ENCODE measurements at places on chromosomes 2 and 18.

GRCh38 chr2:173298536-173299097 lies 56.1 kb upstream of the CDCA7 start:
- DNase-seq, result no peak

DNA sequence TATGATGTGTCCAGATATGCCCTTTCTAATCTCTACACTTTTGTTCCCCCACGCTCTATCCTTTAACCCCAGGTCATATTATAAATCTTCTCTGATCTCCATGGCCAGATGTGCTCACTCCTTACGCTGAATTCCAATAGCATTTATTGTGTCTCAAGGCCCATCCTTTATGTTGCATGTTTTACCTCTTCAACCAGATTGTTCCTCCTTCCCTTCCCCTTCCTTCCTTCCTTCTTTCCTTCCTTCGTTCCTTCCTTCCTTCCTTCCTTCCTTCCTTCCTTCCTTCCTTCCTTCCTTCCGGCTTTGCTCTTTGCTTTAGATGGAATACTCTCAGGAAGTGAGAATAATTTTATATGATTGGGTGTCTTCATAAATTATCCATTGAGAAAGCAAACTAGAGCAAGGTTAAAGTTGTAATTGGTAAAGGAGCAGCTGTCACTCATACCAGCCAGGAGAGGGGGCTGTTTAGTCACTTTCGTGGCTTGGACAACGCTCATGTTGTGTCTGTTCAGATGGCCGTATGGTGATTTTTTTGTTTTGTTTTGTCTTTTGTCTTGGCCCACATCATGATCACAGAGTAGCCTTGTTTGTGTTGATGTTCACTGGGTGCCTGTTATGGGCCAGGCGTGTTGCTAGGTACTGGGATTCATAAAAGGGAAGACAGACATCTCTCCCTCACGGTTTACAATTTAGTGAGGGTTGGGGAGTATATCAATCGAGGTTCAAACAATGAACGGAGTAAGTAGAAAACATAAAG lies 68.0 kb downstream of the DAW1 start:
- peak; percentile 31 for DNase-seq

GRCh38 chr2:84908948-84909713 lies 3.7 kb downstream of the TMSB10 start:
- no peak for DNase-seq

DNA sequence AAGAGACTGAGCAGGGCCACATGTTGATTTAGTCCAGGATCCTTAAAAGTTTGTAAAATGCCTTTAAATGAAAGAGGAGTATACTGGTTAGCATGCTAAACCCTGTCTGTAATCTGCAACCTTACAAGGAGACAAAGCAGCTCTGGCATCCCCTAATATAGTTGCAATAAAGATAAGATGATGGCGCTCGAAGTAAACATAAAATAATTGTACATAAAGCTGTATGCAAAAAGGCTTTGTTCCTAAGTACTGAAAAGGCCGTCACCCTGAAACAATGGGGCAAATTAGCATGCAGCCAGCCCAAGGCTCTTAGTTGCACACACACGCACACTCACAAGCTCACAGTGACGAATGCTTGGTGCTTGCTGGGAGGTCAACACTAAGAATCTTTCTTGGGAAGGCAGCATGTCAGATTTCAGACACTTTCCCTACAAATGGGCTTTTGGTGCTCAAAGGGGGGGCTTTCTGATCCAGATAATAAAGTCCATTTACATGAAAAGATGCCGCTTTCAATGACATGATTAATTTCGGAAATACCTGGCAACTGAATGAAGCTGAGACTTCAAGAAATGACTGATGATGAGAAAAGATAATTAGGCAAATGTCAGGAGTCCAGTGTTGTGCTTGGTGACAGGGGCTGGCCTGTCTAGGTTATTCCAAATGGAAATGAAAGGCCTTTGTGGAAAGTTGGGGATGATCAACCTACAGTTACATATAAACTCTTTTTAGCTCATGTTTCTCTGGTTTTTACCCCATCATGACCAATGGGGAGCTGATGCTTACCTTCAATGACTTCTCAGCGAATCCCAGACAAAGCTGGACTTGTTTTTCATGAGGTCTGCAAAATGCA lies 370.3 kb downstream of the MEIS1 start:
- DNase-seq, result no peak

- peak; percentile 68 for DNase-seq
Observed at GRCh38 chr2:6073191-6074088, 381.3 kb downstream of the SOX11 start.

- DNase-seq, result no peak
Observed at GRCh38 chr2:33317369-33318007, 159.0 kb upstream of the RASGRP3 start.

GRCh38 chr2:176446718-176447414 lies 177.6 kb downstream of the MTX2 start:
- DNase-seq, result no peak

- DNase-seq, result no peak
Observed at GRCh38 chr2:62814123-62814522, 108.6 kb downstream of the EHBP1 start.

DNA sequence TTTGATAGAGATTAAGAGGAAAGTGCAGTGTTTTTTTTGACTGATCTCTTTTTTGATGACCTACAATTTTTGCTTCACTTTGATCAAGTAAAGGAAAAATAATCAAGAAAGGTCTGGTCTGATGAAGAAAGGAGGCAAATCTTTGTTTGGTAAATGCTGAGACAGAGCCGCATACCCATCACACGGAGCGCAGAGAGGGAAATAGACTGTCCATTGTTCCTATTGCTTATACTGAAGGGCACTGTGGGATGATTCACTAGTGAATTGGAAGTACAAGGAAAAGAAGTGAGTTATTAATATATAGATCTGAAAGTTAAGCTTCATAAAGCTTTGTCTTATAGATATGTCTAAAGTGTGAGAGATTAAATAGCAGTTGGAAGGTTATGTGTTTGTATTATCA lies 455.1 kb downstream of the PLCL1 start:
- no peak for DNase-seq

GRCh38 chr2:46966576-46966975 lies 51.0 kb upstream of the MCFD2 start:
- DNase-seq, result no peak

DNA sequence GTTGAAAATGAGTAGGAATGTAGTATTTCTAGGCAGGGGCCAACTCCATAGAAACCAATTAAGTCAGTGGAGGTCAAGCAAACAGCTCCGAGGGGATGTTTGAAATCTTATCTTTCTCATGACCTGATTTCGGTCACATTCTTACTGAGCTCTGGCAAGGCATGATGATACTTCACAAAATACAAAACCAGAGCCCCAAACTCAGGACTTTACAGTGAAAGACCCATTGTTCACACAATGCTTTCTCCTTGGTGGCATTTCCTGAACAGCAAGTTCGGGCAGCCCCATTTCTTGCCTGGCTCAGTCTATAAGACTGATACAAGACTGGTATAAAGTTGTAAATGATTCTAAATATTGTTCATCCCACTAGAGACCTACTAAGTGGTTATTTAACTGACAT lies 53.3 kb downstream of the LAMA1 start:
- DNase-seq, result no peak

DNA sequence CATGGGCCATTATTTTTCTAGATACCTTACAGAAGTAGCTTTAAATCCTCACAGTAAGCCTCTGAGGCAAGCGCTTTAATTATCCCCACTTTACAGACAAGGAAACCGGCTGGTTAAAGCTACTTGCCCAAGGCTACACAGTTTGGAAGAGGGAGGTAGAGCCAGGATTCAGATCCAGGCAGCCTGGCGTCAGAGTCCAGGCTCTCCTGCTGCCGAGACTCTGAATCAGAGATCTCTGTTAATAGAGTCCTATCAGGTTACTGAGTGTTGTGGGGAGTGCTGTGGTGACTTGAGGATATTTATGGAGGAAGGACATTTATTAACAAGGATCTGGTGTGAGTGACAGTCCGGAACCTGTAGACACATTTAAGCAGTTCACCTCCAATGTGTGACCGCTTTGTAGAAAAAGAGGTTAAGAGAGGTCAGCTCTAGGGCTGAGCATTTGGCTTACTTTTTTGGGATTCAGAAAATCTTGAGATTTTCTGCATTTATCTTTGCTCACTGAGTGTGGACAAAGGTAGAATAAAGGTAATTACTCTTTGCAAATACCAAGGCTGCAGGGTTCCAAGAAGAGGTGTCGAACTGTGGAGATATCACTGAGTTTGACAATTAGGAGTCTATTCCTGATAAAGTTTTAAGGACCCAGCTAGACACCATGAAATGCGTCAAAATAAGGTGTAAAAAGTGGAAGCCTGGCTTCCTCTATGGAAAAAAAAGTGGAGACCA lies 1.6 kb upstream of the CEP192 start:
- DNase-seq, result no peak

DNA sequence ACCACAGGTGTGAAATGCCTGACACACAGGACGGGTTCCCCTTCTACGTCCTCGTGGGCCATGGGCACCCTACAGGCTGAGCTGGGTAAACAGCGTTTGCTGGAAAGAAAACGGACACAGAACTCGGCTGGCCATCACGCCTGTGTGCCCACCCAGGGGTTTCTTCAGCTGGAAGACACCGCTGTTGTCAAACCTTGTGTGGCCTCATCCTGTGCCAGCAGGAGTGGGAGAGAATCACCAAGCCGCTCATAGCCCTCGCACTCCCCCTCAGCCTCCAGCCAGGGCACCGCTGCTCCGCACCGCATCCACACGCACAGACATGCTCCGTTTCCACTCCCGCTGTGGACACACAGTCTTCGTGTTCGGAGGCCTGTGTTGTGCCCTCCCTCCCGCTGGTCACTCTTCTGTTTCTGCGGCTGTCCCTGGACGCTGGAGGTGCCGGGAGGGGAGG lies 161.4 kb downstream of the PXDN start:
- no peak for DNase-seq
